Liver (tissue), 10 donors: ENCODE measurements at places on chromosomes 11 and 22.

DNA sequence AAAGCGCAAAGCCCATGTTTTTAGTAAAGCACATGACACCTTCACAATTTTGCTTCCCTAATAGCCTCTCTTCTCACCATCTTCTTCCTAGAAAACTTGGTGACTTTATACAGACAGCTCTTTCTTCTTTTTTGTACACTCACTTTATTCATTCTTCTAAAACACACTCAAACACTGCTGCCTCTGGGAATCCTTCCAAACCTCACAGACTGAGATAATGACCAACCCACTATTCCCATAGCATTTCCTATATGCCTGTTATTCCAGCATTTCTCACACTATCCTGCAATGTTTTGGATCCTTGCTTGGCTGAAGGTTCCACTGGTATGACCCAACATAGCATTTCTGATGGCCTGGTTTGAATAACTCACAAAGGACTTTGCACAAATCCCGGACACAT lies 442.1 kb upstream of the CCDC90B start:
- no peak for DNase-seq

DNA sequence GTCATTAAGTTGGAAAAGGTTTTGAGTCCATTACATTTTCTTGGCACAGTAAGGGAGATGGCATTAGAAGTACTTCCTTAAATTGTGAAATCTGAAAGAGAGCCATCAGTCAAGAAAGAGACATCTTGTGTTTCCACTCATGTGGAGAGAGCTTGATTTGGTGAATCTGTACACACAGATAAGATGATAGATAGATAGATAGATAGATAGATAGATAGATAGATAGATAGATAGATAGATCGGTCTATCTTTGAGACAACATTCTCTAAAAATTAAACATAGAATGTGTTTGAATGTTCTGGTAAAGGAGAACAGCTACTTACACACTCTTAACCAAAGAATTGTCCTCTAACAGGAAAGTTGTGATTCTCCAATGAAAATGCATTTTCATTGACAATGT lies 76.2 kb downstream of the TTC17 start:
- DNase-seq: no peak

DNA sequence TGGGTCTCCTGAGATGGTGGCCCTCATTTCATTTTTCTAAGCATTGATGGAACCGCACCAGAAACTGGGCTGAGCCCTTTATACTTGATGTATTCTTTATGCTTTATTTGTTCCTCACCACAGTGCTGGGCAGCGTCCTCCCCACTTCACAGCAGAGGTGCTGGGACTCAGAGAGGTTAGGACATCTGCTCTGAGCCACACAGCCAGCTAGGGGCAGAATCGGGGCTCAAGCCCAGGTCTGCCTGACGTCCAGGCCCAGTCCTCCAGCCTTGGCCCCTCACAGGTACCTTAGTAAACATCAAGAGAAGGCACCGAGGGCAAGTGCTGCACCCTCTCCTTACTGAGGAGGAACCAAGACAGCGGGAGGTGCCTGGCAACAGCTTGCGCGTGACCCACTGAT lies 20.2 kb upstream of the SHISAL1 start:
- DNase-seq: no peak

- no peak for DNase-seq
Measured at GRCh38 chr11:108115500-108116140, 5.7 kb upstream of the ACAT1 start.

GRCh38 chr11:127117231-127117739 lies 116.7 kb upstream of the KIRREL3 start:
- no peak for DNase-seq

DNA sequence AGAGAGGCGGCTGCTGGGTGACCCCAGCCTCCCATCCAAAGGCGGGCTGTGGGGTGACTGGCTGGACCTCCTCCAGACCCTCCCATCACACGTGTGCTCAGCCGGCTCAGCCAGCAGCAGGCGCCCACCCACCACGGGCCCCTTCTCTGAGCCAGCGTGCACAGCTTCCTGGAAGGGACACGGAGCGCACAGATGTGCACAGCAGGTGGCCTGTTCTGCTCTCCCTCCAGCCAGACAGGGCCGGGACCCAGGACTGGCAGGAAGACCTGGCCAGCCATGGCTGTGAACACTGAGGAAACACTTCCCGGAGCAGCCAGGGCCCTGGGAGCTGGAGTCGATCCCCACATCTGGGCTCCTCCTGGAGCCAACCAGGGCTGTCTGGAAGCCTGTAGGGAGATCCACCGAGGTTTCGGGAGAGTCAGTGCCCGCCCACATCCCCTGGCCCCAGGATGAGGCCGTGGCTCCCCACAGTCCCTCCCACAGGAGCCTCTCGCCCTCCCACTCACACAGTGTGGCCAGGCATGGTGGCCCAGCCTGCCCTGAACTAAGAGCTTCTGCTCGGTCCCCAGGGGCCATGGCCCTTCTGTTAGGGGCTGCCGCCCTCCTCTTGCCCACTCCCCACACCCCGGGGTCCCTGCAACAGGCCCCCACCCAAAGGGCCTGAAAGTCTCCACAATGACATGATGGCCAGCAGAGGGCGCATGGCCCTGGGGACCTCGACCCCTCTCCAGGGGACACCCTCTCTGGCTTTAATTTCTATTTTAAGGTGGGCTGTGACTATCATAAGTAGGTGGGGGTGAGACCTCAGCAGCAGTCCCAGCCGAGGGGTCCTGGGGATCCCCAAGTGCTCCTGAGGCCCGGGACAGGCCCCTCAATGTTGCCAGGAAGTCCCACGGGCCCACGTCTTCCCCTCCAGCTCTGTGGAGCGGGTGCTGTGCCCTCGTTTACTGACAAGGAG lies 90.6 kb upstream of the FGF3 start:
- no peak for DNase-seq

DNA sequence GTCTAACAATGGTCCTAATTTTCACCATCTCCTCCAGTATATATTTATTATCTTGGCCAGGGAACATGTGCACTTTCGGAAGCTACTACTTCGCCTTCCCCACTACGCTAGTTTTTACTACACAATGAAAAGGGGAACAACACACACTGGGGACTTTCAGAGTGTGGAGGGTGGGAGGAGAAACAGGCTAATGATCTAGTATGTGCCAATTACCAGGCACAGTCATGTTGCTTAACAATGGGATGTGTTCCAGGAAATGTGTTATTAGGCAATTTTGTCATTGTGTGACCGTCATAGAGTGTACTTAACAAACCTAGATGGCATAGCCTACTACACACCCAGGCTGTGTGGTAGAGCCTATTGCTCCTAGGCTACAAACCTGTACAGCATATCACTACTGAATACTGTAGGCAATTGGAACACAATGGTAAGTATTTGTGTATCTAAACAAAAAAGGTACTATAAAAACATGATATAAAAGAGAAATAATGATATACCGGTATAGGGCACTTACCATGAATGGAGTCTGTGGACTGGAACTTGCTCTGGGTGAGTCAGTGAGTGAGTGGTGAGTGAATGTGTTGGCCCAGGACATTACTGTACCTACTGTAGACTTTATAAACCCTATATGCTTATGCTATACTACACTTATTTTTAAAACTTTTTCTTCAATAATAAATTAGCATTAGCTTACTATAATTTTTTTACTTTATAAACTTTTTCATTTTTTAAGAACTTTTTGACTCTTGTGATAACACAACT lies 20.1 kb upstream of the CUL5 start:
- no peak for DNase-seq

DNA sequence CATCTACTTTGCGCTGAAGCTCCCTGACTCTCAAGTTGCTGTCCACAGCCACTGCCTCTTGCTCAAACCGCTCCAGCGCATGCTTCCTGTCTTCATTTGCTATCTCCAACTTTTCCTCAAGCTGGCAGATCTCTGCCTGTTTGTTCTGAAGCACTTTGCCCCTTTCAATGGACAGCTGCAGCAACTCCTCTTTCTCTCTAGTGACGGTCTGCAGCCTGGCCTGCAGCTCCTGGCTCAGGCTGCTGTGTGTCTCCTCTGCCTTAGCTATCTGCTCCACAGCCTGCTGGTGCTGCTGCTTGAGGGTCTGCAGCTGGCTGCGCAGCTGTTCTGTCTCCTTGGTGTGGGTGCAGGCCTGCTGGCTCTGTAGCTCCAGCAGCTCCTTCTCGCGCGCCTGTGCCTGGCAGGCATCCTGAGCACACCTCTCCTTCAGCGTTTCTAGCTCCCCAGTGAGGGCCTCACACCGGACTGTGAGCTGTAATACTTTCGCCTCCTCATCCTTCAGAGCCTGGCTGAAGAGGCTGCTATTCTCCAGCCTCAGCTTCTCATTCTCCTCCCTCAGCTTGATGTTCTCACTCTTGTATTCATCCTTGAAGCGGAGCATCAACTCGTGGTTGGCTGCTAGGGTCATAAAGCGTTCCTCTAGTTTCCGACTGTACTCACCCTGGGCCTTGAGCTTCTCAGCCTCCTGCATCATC lies 723 bp downstream of the CCDC89 start:
- no peak for DNase-seq

DNA sequence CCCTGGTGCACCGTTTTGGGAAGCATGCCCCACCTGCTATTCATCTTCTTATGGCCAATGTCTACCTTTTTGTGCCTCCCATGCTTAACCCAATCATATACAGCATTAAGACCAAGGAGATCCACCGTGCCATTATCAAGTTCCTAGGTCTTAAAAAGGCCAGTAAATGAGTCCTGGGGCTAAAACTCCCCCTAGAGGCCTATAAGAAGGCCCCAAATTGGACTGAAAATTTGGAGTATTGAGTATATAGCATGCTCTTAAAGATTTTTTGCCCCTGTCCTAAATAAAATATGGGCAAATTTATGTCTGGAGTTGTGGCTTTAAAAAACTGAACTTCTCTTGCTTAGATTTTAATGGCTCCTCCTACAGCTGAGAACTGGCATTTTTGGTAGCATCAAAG lies 6.6 kb downstream of the OR51M1 start:
- DNase-seq: no peak

GRCh38 chr11:40882301-40882700 lies 577.2 kb downstream of the LRRC4C start:
- DNase-seq: no peak

DNA sequence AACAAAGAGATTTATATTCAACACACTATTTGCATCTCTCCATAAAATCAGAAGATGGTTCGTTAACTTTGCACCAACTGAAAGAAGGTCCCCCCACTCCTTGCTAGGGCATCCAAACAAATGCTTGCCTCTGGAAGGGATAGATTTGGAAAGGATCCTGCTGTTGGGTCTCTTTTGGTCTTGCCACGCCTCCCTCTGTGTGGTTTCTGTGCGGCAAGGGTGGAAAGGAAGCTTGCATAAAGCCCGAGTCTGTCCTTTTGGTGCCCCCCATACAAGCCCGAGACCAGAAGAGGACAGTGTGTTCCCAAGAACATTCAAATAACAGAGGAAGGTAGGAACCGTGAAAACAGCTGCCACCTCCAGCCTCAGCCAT lies 15.1 kb downstream of the SCGB1A1 start:
- no peak for DNase-seq

- DNase-seq: no peak
Measured at GRCh38 chr11:59900366-59901126, 22.0 kb downstream of the OOSP3 start.

DNA sequence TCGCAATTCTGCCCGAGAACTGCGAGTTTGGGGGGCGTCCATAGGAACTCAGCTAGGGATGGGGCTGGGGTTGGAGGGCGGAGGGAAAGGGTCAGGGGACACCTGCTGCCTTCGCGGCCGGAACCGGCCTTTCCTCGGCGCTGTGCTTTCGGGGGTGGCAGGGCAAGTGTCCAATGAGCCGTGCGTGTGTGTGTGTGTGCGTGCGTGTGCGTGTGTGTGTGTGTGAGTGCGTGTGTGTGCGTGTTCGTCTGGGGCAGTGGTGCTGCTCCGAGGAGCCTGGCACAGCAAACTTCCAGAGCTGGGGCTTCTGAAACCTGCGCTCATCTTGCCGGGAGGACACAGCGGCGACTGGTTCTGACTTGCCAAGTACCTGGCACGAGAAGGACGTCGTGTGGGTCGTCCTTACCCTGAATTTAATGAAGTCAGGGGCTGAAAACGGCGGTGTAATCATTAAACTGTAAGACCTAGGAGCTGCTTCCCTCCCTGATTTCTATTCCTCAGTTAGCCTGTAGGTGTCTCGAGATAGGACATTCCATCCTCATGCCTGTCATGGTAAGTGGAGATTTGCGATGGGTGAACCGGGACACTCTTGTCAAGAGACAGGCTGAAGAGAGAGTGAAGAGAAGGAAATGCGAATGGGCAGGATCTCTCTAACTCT lies 27.0 kb upstream of the AMOTL1 start:
- DNase-seq: no peak
